ENCODE measurements at places on chromosomes 13 and 19. TPM values are rescaled to one million over a fixed set of nuclear protein-coding genes. Genes with fewer than 3 reads are reported as not detected.

The FAAP24 gene
- total RNA-seq: 1.5 TPM

The CEACAM8 gene
- total RNA-seq: not detected

The SPTBN4 gene
- total RNA-seq: 1.2 TPM

The ZNF615 gene
- 17.6 TPM for total RNA-seq

The ATP12A gene
- not detected for total RNA-seq

The POMP gene
- 27.0 TPM for total RNA-seq

The DMWD gene
- total RNA-seq: 14.3 TPM

The KLF2 gene
- 6.1 TPM for total RNA-seq

All from smooth muscle cell of the coronary artery (primary cell).